ENCODE measurements at places on chromosomes 12 and 14. TPM values are rescaled to one million over a fixed set of nuclear protein-coding genes. Genes with fewer than 3 reads are reported as not detected.

P3H3 gene
- 72.4 TPM for total RNA-seq

CYP27B1 gene
- total RNA-seq: under 0.01 TPM

DNA sequence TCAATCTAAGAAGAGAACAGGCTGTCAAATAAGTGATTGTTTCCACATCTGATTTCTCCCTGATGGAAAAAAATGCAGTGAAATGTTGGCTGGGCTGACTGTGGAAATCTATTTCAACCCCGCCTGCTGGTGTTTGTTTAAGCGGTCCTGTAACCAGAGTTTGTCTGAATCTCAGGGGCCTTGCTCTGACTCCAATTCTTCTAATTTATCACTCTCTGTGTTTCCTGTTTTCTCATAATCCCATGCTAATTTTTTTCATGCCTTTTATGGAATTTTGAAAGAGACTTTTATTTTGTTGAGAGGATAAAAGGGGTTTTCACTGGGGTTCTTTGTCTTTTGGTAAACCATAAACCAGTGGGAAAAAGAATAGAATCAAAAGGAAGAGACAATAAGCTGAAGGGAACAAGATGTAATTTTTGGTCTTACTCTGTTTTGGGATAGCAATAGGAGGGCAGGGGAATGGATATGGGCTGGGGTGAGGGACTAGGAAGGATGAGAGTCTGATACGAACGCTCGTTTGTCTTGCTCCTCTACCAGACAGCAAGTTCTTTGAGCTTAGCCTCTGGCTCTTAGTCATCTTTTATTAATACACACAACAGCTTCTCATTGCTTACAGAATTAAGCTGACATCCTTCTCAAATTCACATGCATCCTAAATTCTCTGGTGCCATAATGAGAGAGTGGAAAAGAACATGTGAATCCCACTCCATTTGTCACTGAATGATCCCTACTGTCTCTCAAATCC is 8.0 kb upstream of the MGP start:
- peak; percentile 42 for DNase-seq
- H3K36me3 ChIP-seq: no peaks in the 10 kb centered on the region
- H3K4me1 ChIP-seq: no peaks in the 10 kb centered on the region
- H3K4me3 ChIP-seq: no peak overlapping the region
- no peak overlapping the region for H3K27ac ChIP-seq
- H3K27me3 ChIP-seq: peaks cover 2% of the 10 kb centered on the region

- no peak overlapping the region for H3K4me3 ChIP-seq
- DNase-seq: peak; percentile 16
- H3K27me3 ChIP-seq: no peaks in the 10 kb centered on the region
- H3K4me1 ChIP-seq: no peaks in the 10 kb centered on the region
- H3K36me3 ChIP-seq: no peaks in the 10 kb centered on the region
- no peak overlapping the region for H3K27ac ChIP-seq
Measured at GRCh38 chr14:81286574-81287370, 66.0 kb upstream of the GTF2A1 start.

- H3K27me3 ChIP-seq: no peaks in the 10 kb centered on the region
- peaks cover 7% of the 10 kb centered on the region for H3K36me3 ChIP-seq
- H3K27ac ChIP-seq: no peak overlapping the region
- no peak for DNase-seq
Measured at GRCh38 chr14:94122438-94122837, 7.0 kb downstream of the IFI27L2 start.

Data from fibroblast of lung (primary cell).